ENCODE measurements at places on chromosomes 12 and 14.

DNA sequence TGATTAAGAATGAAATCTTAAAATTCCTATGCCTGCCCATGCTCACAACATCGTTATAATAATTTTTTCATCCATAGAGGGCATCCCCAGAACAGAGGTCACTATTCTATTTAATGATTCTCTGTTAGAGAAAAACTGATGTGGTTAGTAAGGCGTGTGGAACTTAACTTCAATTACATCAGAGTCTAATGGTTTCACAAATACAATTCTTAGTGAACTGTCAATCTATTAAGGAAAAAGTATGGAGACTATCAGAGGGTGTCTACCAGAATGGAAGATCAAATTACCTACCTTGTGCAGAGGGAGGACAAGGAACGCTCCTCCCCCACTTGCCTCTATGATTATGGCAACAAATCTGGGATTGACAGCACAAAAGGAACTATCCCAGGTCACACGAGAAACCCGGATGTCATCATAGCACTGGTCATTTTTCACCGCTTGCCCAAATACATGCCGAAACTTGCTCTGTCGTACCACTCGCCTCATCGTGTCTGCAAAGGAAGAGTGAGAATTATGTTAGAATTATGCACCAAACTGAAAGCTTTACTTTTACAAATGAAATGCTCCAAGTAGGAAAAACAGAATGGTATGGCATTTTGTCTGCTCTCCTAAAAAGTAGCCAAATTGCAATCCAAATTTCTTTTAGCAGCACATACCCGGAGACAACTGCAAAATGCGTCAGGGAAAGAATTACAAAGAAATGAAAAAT lies 30.3 kb downstream of the CORO1C start:
- no peak for DNase-seq

DNA sequence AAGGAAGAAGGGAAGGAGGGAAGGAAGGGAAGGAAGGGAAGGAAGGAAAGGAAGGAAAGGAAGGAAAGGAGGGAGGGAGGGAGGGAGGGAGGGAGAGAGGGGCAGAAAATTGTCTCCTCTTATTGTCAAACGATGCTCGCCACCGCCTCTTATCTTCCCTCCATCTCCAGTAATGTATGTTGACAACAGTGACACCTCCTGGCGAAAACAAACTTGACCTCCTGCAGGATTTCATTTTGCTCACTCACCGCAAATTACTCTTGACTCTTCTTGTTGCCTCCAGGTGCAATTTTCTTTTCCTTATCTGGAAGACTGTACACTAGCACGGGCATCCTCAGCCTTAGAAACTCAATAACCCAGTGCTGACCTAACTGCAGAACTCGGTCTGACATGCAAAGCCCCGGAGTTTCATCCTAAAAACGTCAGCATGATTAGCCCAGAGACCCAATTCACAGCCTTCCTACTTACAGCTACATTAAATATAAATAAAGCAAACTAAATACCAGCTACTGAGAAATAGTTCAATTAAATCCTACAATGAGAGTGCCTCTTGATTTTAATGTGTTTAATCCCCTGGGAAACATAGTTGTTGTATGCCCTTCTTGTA lies 512.4 kb upstream of the TMPO start:
- peak; percentile 51 for DNase-seq

GRCh38 chr12:10147714-10148403 lies 17.9 kb upstream of the CLEC7A start:
- no peak for DNase-seq

DNA sequence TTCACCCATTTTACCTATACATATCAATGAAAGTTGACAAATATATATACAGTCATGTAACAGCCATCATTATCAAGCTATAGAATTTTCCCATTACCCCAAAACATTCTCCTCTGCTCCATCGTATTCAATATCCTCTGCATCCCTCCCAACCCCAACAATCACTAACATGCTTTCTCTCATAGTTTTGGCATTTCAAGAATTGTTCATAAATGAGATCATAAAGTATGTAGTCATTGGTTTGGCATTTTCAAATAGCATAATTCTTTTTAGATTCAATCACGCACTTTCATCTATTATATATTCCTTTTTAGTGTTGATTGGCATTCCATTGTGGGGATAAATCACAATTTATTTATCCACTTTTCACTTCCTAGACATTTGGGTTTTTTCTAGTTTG lies 866.0 kb upstream of the TMEM132C start:
- DNase-seq = no peak

GRCh38 chr12:22374508-22374907 lies 40.0 kb upstream of the ST8SIA1 start:
- DNase-seq = no peak

DNA sequence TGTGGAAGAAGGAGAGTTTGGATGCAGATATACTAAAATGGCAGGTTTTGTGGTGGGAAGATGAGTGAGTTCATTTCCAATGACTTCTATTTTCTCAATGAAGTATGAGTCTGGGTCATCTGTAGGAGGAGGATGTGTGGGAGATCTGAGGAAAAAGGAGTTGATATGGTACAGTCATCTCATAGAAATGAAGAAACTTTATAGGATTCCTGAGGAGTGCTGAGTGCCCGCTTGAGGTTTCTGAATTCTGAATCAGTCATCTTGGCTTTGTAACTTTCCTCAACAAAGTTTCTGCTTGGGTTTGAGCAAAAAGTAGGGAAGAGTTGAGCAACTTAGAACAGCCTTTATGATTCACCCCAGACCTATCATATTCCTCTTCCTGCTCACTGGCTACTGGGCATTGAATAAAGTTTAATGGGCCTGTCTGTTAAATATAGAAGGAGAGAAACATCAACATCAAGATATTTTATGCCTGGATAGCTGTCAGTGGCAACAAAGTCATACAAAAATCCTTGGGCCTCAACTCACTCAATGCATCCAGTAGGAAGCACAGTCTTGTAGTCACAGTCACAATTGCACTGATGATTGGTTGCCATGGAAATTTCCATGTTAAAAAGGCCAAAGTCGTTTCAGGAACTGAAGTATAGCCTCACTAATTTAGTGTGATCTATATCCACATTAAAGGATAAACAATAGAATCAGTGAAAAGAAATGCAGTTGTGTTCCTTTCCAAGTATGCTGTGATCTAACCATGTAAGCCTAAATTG lies 284.7 kb downstream of the DUSP6 start:
- no peak for DNase-seq

DNA sequence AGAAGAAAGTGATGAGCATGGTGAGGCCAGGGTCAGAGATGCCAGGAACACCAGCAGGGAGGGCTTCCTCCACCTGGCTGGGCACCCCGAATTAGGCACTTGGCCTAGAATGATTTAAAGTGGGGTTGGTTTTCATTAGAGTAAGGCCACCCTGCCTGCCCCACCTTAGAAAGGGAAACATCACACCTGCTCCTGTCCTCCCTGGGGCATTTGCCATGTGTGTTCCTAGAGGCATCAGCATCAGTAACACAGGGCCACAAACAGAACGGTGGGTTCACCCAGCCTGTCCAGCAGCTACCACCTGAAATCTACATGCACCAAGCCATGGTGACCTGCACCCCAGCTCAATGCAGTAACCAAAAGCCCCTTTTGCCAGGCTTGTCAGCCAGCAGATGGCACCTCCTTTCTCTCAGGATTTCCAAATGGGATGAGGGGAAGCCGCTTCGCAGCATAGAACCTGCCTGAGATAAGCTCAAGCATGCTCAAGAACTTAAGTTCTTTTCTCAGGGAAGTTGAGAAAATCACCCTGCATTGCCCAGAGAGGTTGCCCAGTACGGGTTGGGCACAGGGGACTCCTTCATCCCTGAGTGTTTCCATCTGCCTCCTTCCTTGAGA lies 338.8 kb downstream of the DPF3 start:
- no peak for DNase-seq

- no peak for DNase-seq
Observed at GRCh38 chr14:62626416-62626815, 418.8 kb downstream of the KCNH5 start.

DNA sequence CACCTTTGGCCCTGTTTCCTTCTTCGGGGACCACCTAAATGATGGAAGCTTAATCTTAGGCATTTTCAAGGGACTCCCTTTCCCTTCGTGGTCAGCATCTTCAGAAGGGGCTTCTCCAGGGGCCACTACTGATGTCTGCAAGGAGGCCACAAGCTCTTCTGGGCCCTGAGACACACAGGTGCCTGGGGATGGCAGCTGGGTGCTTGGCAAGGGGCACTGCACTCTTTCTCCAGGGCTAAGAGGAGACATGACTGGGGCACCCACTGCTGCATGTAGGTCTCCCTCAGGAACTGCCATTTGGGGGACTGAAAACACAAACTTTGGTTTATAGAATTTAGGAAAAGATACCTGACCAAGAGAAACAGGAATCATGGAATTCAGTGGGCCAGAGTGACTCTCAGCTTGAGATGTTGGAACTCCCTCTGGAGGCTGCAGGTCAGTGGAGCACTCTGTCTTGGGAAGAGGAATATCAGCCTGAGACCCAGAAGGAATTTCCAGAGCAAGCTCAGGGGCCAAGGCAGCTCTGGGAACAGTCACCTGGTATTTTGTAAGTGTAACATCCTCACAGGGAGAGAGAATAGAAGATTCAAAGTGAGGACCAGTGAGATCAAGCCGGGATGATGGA lies 16.0 kb downstream of the PLD4 start:
- DNase-seq = no peak

- DNase-seq = no peak
Observed at GRCh38 chr14:81890020-81890419, 356.4 kb upstream of the SEL1L start.

DNA sequence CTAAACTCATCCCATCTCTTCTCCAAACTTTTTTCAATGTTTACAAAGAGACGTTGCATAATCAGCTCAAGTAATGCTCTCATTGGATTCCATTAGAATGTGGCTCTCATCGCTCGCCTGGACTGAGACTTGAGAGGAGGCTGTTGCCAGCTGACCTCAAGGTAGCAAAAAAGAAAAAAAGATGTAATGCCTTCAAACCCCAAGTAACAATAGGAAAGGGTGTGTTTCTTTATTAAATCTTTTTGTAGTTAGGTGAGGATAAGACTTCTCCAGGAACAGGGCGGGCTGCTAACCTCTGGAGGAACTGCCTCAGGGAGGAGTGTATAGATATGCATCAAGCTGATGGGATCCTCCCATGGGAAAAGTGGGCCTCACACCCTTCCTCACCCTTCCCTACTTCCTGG lies 956 bp upstream of the PTHLH start:
- no peak for DNase-seq

GRCh38 chr12:22687361-22688076 lies 62.5 kb downstream of the ETNK1 start:
- no peak for DNase-seq

- DNase-seq = no peak
Observed at GRCh38 chr12:123850246-123851134, 88.4 kb downstream of the DNAH10 start.

- no peak for DNase-seq
Observed at GRCh38 chr12:55001198-55001868, 16.8 kb upstream of the TESPA1 start.

GRCh38 chr12:123143736-123144461 lies 7.0 kb downstream of the PITPNM2 start:
- DNase-seq = no peak

GRCh38 chr12:123270214-123271000 lies 1.2 kb downstream of the CDK2AP1 start:
- peak; percentile 48 for DNase-seq

- DNase-seq = peak; percentile 76
Observed at GRCh38 chr12:54411391-54412241, 7.5 kb downstream of the ITGA5 start.

- no peak for DNase-seq
Observed at GRCh38 chr14:51180577-51180976, 59.5 kb upstream of the TMX1 start.

DNA sequence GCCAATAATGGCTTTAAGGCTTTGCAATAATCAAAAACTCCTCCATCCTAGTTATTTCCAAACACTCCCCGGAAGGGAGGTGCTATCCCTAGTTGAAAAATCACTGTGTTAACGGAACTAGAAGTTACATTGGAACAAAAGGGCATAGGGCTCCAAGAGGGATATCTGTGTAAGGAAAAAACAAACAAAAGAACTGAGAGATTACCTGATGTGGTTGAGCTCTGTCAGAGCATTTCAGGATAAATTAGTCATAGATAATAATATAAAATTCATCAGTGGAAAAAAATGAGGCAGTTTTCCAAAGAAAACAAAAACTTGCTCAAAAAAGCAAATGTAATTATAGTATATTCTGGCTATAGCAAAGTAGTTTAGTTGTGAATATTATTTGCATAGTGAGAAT lies 27.4 kb upstream of the PAPLN start:
- no peak for DNase-seq

GRCh38 chr14:97851428-97851995 lies 1054.3 kb downstream of the VRK1 start:
- no peak for DNase-seq

- DNase-seq = peak; percentile 17
Observed at GRCh38 chr14:92464716-92465115, 48.9 kb upstream of the RIN3 start.

- DNase-seq = no peak
Observed at GRCh38 chr12:92698474-92698873, 4.3 kb upstream of the PLEKHG7 start.

DNA sequence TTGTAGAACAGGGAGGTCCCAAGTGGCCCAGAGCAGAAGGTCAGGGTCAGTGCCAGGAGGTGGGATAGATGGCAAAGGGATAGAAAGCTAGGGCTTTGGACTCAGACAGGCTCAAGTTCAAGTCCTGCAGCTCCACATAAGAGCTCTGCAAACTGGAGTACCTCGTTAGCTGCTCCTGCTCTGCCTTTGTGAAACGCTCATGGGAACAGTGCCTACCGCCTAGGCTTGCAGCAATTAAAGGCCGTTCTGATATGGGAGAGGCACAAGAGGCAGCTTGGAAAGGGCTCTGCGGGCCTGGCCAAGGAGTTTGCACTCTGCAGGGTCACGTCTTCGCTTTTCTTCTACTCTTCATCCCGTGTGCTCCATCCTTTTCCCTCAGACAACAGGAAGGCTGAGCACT lies 54.1 kb downstream of the MAP1LC3B2 start:
- DNase-seq = no peak

Data from stimulated activated CD8-positive, alpha-beta memory T cell treated with anti-CD3 and anti-CD28 coated beads, Interleukin-4, amount 100 ng/mL, for 48 hours (primary cell).